ENCODE measurements at places on chromosomes 7 and 10.

GRCh38 chr7:139829025-139829774, at the start of gene TBXAS1:
TSS of gene TBXAS1 (plus strand) at chr7:139829264. CDS start at chr7:139829391, 127 bp downstream.
- no peak for DNase-seq

- no peak for DNase-seq
Observed at GRCh38 chr10:62746951-62747729, 57.4 kb upstream of the ADO start.

GRCh38 chr10:11602919-11603523, 8.4 kb downstream of the USP6NL start:
- no peak for DNase-seq

GRCh38 chr7:77497079-77497478, 40.0 kb upstream of the PTPN12 start:
- DNase-seq: no peak

GRCh38 chr10:3226960-3227744, 54.6 kb upstream of the PITRM1 start:
- no peak for DNase-seq

Data from stimulated activated naive CD8-positive, alpha-beta T cell treated with anti-CD3 and anti-CD28 coated beads, Interleukin-15, amount 100 ng/mL, for 72 hours (primary cell).